ENCODE measurements at places on chromosomes 16 and 17.
A peak's percentile ranks its signal among the peaks of the same experiment; 100 is the strongest.

- DNase-seq = no peak
Observed at GRCh38 chr16:7351610-7352510, 19.2 kb downstream of the RBFOX1 start.

DNA sequence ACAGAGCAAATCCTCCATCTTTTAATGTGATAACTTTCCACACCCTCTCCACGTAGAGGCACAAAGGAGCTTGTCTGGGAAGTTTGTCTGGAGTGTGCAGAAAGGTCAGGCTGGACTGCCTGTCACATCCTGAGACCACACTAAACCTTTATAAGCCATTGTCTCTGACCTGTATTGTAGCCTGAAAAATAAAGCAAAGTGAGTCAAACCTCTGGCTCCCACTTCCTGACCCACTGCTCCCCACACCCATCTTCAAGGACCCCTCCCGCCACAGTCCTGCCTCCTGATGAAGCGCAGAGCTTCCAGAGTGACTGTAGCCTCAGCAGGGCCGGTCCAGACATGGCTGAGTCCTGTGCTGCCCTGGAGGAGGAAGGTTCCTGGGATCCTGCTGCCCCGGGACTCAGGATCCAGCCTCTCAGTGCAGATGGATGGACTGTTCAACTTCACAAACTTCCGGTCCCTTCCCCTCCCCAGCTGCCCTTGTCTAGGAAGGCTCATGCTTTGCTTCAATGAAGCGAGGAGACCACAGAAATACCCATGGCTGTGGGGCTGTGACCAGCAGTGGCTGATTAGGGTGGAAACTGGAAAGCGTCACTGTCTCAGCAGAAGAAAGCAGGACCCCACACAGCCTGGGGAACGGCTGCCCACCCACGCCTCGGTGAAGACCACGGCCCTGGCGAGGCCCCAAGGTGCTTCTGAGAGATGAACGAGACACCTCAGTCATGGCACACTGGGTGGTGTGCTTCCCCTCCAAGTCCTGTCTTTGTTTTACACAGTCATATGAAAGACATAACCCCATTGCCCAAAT lies 30.9 kb upstream of the CLEC18B start:
- no peak for DNase-seq

GRCh38 chr16:73015612-73016487 lies 32.1 kb downstream of the ZFHX3 start:
- no peak for DNase-seq

DNA sequence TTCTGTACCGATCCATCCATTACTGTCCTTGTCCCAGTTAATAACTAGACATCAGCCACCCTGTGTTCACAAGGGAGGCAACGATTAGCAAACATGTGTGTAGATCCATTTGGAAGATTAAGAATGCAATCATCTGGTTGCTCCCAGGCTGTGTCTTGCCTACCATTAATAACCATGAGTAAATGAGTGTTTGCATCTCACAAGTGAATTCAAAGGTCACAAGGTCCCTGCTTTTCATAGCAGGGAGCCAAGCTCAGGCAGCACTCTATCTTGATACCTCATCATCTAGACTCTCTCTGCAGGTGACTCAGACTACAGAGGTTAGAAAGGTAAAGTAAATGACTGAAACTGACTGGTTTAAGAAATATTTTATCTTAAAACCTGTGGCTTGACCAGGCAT lies 25.3 kb downstream of the VWA3A start:
- DNase-seq = no peak

DNA sequence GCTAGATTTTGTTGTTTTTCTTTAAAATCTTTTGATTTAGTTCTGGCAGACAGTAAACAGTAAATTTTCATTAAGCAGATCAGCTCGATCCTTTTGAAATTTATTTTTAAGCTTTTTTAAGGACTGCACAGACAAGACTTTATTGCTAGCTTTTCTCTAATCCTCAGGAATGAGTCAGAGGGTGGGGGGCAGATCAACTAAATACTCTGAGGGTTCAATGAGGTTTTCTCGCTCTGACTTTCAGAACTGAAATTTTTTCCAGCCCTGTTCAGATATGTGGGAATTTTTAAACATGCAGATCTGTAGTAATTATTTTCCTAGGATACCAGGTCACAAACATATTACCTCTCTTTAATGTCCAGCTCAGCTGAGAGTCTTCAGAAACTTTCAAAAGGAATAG lies 977.2 kb downstream of the CDH11 start:
- DNase-seq = peak; percentile 55

DNA sequence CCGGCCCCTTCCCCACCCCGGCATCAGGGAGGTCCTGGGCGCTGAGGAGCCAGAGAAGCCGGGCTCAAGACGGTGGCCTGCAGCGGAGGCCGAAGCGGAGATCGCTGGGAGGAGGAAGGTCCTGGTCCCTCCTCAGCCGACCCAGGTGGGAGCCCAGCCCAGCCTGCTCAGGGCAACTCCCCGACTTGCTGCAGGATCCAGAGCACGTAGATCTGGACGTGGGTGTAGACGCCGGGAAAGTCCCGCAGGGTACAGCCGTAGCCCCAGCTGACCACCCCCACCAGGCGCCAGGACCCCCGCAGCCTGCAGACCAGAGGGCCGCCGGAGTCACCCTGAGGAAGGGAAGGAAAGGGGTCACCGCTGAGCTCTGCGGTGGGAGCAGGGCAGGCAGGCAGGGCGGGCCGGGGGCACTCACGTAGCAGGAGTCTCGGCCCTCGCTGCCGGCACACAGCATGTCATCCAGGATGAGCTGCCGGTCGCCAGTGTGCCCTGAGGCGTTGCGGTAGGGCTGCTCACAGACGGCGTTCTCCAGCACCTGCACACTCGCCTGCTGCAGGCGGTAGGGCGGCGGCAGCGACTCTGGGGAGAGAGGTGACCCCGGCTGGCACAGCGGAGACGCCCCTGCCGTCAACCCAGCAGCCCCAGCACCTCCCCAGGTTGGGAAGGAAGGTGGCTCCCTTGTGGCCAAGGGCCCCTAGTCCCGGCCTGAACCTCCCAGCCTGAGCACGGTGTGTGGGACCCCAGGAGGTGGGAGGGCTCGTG lies 5.4 kb downstream of the TPSD1 start:
- DNase-seq = no peak

GRCh38 chr17:65389949-65390348 lies 171.5 kb downstream of the AXIN2 start:
- DNase-seq = peak; percentile 90
